ENCODE measurements at places on chromosomes 5 and 9.

GRCh38 chr5:169905017-169905416, 75.3 kb downstream of the INSYN2B start:
- no peak for DNase-seq

GRCh38 chr5:63573380-63573779, 388.9 kb downstream of the HTR1A start:
- DNase-seq: no peak

DNA sequence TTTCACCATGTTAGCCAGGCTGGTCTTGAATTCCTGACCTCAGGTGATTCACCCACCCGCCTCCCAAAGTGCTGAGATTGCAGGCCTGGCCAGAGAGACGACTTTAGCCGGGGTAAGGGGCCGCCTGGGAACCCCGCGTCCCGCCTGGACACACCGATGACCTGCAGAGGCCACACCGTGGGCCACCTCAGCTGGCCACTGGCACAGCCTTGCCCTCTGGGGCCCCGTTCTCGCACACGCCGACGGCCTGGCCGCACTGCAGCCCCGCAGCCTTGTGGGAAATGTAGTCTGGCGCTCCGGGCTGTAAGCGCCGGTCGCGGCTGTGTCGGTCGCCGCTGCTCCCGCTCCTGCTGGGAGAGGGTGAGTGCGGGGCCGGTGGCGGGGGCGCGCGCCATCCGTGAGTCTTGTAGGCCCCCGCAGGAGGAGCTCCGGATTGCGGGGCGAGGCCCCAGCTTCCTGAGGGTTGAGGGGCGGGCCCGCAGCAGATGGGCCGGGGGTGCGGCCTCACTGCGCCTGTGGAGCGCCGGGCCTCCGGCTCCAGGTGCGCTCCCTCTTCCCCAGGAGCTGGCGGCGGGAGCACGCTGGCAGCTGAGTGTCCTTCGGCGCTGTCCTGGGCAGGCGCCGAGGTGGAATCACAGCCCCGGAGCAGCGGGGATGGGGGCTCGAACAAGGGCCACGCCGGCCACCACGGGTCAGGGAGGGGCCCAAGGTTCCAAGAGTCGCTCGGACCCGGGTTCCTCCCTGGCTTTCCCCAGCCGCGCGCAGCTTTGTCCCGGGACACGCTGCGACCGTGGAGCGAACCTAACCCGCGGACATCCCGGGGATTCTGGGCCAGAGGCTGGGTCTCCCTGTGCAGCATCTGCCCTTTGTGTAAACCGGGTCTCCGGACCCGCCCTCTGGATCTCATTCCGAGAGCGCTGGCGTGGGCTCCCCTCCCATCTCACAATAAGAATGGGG, at the start of gene ZFP2:
Gene ZFP2 (plus strand): TSS at position 299 of the 957 bp plus-strand sequence. CDS start 35,401 bp downstream, outside the sequence.
- DNase-seq: no peak

GRCh38 chr9:125190361-125190801, 778 bp upstream of the PPP6C start:
- DNase-seq: no peak

DNA sequence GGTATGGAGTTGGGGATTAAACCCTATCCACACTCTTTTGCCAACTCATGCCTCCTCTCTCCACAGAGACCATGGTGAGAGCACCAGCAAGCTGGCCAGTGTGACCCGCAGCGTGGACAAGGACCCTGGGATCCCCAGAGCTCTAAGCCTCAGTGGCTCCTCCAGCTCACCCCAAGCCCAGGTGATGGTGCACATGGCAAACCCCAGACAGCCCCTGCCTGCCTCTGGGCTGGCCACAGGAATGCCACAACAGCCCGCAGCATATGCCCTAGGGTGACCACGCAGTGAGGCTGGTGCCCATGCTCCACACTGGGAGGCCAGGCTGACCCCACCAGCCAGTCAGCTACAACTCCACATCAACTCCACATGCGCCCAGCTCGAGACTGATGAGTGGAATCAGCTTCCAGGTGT, 11.5 kb upstream of the CARD19 start:
- no peak for DNase-seq

- no peak for DNase-seq
Measured at GRCh38 chr9:20014168-20014567, 225.3 kb upstream of the SLC24A2 start.

DNA sequence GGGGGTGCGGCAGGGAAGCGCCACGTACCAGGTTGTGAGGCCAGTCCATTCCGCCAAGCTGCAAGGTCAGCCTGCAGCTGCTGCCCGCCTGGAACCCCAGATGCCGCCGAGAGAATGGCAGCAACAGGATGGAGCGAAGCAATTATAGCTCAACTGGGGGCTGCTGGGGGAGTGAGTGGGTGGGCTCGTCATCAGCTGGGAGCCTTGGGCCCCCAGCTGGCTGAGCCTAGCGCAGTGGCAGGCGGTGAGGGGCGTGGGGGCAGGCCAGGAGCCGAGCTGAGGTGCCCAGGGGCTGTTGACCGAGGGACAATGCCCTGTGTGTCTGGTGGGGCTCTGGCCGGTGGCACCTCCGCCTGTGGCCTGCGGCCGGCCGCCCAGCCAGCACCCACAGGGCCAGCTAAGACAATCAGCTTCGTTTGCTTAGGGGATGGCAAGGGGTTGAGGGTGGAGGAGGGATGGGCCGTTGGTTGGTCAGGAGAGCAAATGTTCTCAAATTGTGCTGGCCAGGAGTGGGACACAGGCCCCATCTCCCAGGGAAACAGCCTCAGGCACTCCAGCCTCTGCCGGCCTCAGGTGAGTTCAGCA, at the start of gene IL17B:
Gene IL17B (minus strand): TSS at position 116 of the 585 bp plus-strand sequence. CDS start 67 bp downstream, at position 49.
- DNase-seq: no peak

DNA sequence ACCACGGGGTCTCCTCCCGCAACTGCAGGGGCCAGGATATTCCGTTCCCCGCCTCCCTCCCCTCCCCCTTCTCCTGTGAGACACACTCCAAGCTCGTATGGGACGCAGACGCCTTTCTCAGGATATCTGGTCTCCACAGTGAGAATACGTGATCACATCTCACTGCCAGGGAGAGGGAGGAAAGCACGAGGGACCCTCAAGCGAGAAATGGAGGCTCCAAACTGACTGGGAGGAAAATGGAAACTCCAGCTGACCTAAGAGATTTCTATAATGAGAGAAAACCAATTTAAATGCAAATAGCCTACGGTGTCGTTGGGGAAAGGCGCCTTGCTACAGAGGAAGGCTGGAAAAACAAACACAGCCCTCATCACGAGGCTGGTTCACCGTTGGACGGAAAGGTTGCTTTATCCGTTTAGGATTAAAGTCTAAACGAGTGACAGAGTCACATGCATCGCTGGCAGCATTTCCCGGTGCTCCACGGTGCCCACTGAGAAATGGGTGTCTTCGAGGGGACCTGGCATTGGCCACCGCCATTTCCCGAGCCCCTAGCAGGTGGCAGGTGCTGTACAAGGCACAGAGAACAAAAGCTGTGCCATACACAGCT, 116.9 kb upstream of the CPEB4 start:
- no peak for DNase-seq

- DNase-seq: no peak
Measured at GRCh38 chr5:96896276-96896675, 20.0 kb downstream of the ERAP2 start.

- DNase-seq: no peak
Measured at GRCh38 chr5:68771732-68772131, 322.1 kb upstream of the SLC30A5 start.

GRCh38 chr5:167908606-167909005, 382.8 kb upstream of the WWC1 start:
- DNase-seq: no peak

DNA sequence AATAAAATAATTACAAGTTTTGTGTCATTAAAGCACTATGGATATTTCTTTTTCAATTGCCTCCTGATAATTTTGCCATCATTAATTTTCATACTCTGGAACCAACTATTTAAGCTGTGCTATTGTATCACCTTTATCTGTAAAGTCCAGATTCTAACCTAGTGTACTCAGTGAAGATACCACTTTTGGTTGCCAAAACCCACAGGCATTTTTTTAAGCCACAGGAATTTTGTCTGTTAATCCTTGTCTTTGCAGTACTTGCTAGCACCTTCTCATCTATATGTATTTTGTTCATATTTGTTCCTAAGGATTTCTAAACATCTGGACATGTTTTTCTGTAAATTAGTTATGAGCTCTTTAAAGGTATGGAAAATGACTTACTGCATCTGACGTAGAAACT, 481.4 kb upstream of the DAB2 start:
- no peak for DNase-seq

- DNase-seq: no peak
Measured at GRCh38 chr5:78689540-78690252, 41.1 kb upstream of the LHFPL2 start.

- no peak for DNase-seq
Measured at GRCh38 chr5:169861934-169862333, 118.4 kb downstream of the INSYN2B start.

- DNase-seq: no peak
Measured at GRCh38 chr5:109769597-109770291, 80.0 kb downstream of the MAN2A1 start.

GRCh38 chr5:177093082-177093712, 6.5 kb downstream of the FGFR4 start:
- no peak for DNase-seq

Measured in GOT3 (cell line).